ENCODE measurements at places on chromosomes 6 and 20.

DNA sequence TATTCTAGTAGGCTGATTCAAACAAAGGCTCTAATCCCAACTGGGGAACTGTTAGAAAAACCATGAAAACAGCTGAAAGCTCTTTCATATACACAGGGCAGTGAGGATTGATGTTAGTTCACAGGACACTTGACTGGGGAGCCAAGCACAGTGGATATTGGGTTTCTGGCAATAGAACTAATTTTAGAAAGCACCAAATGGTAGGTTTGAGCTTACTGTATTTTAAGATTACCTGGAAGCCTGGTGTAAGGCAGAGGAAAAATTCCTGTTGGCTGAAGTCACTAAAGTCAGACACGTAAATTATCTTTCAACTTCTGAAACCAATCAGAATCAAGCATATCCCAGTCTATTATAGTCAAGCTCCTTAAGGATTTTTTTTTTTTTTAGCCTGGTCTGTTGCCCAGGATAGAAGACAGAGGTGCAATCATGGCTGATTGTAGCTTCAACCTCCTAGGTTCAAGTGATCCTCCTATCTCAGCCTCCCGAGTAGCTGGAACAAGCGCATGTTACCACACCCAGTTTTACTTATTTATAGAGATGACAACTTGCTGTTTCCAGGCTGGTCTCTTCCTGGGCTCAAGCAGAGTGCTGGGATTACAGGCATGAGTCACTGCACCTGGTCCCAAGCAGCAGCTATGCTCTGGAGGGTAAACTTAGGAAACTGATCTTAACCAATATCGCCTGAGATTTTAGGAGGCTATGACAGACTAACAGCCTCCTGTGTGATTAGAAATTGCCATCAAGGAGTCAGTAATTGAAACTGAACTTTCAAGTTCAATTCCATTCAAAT, 32.5 kb upstream of the SYNCRIP start:
- no peak for DNase-seq

- DNase-seq, result no peak
These were observed 81.5 kb downstream of the CEBPB start for GRCh38 chr20:50272030-50272723.

DNA sequence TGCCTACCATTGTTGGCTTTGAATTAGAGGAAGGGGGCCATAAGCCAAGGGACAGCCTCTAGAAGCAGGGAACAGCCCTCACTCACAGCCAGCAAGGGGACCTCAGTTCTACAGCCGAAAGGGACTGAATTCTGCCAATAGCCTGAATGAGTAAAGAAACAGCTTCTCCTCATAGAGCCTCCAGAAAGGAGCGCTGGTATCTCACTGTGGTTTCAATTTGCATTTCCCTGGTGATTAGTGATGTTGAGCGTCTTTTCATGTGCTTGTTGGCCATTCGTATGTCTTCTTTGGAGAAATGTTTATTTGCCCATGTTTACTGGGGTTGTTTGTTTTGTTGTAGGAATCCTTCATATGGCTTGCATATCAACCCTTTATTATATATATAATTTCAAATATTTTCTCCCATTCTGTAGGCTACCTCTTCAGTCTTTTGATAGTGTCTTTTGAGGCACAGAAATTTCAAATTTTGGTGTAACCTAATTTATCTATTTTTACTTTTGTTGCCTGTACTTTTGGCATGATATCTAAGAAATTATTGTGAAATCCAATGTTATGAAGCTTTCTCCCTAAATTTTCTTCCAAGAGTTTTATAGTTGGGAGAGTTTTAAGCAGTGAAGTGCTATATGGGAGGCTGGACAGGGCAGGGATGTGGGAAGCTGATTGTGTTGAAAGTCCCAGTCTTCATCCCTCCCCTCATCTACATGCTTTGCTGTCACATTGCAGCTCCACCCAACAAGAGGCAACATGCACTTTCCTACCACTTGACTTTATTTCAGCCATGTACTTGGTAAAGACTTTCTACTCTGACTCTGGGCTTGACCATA, 82.3 kb upstream of the SHLD1 start:
- no peak for DNase-seq

GRCh38 chr6:21907291-21907690, 313.7 kb downstream of the SOX4 start:
- no peak for DNase-seq

DNA sequence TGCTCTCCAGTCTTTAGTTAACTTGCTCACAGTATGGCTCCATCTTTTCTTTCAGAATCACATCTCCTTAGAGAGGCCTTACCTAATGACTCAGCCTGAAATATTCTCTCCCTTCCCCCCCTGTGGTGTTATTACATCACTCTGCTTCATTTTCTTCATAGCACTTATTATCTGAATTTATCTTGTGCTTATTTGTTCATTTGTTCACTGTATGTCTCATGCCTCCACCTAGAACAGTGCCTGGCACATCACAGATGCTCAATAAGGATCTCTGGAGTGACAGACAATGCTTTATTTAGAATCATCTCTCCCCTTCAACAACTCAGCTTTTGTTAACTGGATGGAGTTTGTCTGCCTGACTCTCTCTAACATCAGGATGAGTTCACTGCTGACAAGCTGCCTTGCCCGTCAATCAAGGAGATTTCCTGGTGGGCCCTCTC, 96.6 kb upstream of the MAN1A1 start:
- no peak for DNase-seq

- no peak for DNase-seq
These were observed 26.0 kb downstream of the PTPRK start for GRCh38 chr6:128494440-128494839.

- no peak for DNase-seq
These were observed 23.7 kb upstream of the FOXF2 start for GRCh38 chr6:1365686-1366085.

DNA sequence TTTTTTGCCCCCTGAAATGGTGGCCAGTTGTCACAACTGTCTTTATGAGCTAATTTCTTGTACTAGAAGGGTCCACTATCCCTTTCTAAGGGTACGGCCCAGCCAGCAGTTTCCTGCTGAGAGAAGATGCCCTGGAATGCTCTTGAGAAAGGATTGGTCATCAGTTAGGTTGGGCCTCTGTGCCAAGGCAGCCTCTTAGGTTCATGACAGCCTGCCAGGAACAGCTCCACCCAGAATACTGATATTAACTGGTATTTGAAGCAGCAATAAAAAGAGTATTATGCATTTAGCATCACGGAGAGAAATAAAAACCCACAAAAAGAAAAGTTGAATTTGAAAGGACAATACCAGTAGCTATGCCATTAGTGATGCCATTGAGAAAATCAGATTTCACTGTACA, 9.0 kb upstream of the HINT3 start:
- DNase-seq, result no peak

DNA sequence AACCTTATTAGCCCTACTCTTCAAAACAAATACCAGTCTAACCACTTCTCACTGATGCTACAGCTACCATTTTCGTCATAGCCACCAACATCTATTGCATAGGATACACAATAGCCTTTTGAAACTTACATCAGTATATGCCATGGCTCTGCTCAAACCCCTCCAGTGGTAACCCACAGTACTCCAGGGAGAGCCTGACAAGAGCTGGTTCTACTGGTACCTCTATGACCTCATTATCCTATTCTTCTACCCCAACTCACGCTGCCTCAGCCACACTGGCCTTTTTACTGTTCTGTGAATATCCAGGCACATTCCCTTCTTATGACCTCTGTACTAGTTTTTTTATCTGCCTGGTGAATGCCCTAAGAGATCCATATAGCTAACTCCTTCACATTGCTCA, 157.6 kb downstream of the ARHGAP18 start:
- no peak for DNase-seq

All from CD4-positive, alpha-beta T cell treated with Interleukin-6 at 100 ng/mL for 8 hours (primary cell).